ENCODE measurements at places on chromosomes 6 and 20.

- no peak for DNase-seq
Measured at GRCh38 chr6:167442245-167442644, 117.4 kb downstream of the TTLL2 start.

GRCh38 chr6:136189104-136189503 is 61.0 kb downstream of the MTFR2 start:
- no peak for DNase-seq

DNA sequence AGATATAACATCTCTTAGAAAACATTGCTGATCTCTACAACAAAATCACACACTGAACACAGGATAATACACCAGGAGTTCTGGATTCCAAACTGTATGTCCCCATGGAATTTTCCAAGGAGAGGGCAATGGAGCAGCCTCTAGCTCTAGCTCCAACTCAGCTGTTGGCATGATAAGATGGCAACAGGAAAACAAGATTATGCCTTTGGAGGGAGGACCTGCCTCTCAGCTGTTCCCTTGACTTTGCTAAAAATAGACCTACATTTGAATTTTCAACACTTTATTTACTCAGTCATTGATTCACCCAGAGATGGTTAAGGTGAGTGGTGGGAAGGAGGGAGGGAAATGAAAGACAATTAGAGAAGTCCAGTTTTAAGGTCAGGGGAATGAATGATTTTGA is 246.7 kb downstream of the ALDH8A1 start:
- no peak for DNase-seq

DNA sequence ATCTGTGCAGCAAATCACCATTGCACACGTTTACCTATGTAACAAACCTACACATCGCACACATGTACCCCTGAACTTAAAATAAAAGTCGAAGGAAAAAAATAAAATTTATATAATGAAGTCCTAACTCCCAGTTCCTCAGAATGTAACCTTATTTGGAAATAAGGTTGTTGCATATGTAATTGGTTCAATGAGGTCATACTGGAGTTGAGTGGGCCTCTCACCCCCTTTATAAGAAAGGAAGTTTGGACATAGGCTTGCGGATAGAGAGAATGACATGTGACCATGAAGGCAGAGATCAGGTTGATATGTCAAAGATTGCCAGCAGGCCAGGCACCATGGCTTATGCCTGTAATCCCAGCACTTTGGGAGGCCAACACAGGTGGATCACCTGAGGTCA is 16.1 kb upstream of the ZBTB22 start:
- DNase-seq: no peak

DNA sequence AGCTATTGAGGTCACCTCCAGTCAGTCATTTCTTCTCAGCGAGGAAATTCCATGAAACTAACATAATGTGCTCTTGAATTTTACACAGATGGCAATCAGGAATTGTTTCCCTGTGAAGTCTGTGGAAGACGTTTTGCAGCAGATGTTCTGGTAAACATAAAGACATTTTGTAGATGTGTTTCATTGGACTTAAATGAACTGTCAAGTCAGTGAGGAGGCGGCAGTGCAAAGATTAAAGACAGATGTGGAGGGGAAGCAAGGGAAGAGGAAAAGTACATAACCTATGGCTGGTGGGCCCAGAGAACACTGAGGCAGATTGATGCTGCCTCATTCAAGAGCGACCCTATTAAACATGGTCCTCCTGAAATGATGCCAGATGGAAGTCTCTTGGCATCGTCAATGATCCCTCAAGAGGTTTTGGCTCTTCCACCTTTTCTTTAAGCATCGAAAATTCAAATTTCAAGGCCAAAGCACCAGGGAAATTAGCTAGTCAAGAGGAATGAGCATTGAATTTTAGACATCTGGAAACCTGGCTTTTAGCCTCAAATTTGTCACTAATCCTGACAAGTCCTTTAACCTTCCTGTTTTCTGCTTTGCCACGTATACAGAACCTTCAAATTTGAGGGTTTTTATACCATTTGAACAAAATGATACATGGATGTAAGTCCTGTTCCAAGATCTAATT is 20.1 kb downstream of the ZC2HC1B start:
- no peak for DNase-seq

DNA sequence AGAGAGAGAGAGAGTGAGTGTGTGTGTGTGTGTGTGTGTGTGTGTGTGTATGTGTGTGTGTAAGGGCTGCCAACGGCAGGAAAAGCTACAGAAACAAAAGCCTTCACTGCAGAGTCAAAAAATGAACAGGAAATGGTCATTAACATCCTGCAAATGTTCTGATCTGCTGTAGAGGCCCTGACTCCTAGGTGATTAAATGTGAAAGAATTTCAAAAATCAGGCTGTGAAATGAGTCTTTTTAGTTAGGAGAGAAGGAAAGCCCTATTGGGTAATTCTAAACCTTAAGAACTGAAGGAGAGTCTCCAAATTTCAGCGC is 166.5 kb upstream of the MYLIP start:
- DNase-seq: no peak

DNA sequence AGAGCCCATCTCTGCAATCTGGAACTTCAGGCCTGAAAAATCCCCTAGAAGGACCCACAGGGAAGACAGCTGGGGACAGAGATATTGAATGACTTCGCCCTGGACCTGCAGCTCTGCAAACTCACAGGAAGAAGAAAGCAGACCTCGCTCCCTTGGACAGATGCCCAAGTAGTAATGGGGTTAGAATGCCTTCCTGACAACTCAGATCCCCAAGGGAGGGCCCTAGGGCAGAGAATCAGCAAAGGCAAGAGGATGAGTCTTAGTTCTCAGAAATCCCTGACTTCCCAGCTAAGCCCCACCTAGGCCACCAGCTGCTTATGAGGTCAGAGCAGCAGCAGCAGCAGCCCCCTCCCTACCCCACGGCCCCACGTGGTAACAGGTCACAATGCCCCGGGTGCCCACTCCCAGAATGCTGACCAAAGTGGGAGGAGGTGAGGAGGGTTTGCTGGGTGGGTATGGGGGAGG is at the start of gene C20orf141:
Gene C20orf141 (plus strand): TSS at position 401 of the 465 bp plus-strand sequence. CDS start 198 bp downstream, outside the sequence.
- DNase-seq: no peak

- no peak for DNase-seq
Measured at GRCh38 chr6:136166815-136167214, 83.3 kb downstream of the MTFR2 start.

DNA sequence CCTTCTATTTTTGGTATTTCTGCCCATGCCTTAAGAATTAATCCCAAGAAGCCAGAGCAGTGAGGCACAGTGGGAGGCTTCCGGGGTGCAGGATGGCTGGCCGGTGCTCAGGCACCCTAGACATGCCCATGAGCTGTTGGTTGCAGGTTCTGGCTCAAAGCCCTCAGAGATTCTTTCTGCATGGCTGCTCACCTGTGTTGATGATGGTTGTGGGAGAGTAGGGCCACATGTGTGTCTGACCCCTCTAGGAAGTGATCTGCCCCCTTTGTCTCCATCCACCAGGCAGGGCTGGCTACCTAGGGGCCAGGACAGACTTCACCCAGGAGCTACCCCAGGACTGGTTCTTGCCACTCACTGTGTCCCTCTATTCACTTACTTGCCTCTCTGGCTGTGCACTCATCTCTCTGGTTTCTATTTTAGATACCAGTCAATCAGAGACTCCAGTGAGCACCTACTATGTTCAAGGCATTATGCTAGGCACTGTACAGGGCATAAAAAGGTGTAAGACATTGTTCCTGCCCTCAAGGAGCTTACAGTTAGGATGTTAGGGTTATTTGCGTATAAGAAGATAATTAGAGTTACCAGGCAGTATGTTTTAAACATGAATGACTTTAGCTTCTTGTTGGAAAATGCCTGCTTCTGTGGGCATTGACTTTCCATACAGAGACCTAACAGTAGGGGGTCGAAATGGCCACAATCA is 16.8 kb downstream of the CD83 start:
- DNase-seq: no peak

All from NCI-H1436 (cell line).